ENCODE measurements at places on chromosomes 4 and X.

- no peak for DNase-seq
Measured at GRCh38 chr4:112514647-112515197, 1.3 kb downstream of the NEUROG2 start.

DNA sequence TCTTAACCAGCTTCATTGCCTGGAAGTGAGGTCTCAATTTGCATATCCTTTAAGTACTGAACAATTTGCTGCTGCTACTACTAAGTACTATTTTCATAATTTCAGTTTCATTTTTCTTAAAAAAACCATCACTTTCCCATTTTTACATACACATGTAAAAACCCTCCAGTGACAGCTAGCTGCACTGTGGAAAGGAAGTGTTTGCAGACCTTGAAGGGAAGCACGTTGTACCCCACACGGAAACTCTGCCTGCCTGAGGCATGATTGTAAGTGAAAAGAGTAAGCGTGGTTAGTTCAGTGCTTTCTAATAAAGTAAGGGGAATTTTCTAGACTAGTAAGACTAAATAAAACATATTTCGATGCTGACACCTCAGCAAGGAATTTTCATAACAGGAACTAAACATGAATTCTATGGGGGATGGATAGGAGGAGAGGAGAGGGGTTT is 103.6 kb downstream of the RAPGEF2 start:
- no peak for DNase-seq

- no peak for DNase-seq
Measured at GRCh38 chrX:15676886-15677285, 12.3 kb upstream of the CLTRN start.

GRCh38 chr4:92182736-92183407 is 120.9 kb upstream of the GRID2 start:
- DNase-seq: no peak

- no peak for DNase-seq
Measured at GRCh38 chrX:20143561-20143960, 1.9 kb upstream of the EIF1AX start.

- DNase-seq: no peak
Measured at GRCh38 chr4:102318526-102318925, 26.8 kb downstream of the SLC39A8 start.

DNA sequence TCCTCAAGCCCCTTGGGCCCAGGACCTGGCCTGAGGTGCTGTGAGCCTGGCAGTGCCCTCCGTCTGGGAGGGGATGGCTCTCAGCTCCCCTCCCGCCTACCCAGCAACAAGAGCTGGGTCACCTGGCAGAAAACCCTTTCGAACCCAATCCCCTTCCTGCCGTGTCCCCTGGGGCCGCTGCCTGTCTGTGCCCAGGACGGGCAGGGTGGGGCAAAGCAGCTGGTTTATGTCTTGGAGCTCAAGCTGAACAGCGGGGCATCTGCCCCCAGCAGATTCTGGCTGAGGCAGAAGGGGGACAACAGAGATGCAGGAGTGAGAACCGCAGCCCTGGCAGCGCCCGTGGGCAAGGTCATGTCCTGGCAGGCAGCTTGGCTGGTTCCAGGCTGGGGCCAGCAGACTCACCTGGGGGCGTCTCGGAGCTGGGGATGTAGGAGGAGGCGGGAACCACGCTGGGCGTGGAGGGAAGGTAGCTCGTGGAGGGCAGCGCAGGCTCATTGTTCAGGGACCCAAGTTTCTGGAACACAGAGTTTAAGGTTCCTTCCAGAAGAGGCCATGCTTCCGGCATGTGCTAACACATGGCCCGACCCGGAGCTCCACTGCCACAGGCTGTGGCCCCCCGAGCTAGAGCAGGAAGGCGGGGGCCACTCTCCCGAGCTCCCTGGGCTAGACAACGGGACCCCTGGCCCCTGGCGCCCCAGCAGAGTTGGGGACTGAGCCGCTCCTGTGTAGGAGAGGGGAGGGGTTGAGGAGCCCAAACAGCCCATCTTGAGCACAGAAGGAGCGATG is 24.2 kb downstream of the NELFA start:
- no peak for DNase-seq

- peak; percentile 37 for DNase-seq
Measured at GRCh38 chrX:149871940-149872339, 9.0 kb upstream of the MAGEA8 start.

DNA sequence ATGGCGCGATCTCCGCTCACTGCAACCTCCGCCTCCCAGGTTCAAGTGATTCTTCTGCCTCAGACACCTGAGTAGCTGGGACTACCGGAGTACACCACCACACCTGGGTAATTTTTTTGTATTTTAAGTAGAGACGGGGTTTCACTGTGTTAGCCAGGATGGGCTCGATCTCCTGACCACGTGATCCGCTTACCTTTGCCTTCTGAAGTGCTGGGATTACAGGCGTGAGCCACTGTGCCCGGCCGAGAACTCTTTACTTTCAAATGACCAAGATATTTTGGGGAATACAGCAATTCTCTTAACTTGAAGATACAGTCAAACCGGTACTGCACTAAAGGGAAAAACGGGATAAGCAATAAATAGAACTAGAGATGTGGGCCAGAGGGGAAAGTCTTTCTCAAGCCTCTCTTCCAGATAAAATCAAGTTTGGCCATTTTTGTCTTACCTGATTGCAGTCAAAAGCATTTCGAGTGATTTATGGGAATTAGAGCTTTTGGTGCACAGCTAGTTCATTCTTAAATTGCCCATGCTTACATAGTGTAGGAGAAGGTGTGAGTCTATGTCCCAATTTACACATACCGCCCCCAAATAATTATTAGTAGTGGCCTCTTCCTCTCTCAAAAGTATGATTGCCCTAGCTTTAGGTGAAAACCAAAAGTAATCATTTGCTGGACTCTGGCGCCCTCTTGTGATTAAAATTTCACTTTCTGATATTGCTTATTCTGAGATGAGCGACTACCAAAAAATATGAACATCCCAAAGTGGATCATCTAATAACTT is 53.2 kb upstream of the ABCG2 start:
- no peak for DNase-seq

- DNase-seq: no peak
Measured at GRCh38 chr4:119825696-119826095, 197.1 kb upstream of the PDE5A start.

GRCh38 chrX:148159796-148160195 is 178.7 kb downstream of the FMR1NB start:
- no peak for DNase-seq

DNA sequence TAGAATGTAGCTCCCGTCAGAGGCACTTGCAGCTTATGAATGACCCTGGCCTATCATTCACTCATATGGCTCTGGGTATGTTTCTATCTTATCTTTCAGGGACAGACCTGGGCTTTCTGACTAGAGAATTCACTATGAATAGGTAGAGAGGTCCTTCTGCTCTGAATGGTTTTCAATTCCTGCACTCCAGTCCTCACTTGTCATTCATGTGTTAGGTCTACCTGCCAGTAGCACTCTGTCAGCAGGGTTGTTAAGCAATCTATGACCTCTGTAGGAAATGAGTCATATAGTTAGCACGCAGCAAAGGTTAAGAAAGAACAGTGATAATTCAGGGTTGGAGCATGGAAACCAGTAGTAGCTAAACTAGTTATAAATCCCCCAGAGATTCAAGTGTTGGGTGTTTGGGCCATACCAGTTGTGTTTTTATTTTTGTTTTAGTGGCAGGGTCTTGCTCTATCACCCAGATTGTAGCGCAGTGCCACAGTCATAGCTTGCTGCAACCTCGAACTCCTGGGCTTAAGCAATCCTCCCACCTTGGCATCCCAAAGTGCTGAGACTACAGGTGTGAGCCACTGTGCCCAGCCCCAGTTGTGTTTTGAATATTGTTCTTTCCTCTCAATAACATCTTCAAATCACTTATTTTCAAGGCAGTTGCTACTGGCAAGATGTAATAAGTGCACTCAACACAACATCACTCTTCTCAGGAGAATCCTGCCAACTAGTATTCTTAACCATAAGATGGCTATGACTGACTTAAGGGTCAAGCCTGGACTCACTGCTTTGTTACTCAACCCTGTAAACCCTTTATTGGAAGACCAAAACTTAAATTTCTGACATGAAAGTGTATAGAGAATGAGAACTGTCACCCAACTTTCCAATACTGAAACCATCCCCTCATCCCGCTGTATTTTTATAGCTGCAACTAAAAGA is 25.1 kb downstream of the ARL13A start:
- DNase-seq: no peak

DNA sequence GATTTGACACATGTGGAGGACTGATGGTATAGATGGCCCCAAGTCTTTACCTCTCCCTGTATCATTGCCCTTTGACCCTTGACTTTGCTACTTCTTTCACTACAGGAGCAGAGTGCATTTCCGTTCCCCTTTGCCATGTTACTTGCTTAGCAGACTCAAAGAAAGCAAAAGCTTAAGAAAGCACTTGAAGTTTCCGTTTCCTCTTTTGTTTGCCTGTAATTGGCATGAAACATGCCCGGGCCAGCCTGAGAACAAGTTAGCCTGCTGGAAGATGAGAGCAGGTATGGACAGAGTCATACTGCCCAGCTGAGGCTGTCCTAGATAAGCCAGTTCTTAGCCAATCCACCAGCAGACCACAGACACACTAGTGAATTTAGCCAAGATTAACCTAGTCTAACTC is 206.0 kb downstream of the BCOR start:
- DNase-seq: no peak

- no peak for DNase-seq
Measured at GRCh38 chr4:25588206-25588605, 67.4 kb upstream of the SLC34A2 start.

GRCh38 chr4:40427128-40427527 is 92.0 kb downstream of the CHRNA9 start:
- DNase-seq: no peak

- DNase-seq: no peak
Measured at GRCh38 chr4:175646802-175647201, 165.3 kb downstream of the GPM6A start.

DNA sequence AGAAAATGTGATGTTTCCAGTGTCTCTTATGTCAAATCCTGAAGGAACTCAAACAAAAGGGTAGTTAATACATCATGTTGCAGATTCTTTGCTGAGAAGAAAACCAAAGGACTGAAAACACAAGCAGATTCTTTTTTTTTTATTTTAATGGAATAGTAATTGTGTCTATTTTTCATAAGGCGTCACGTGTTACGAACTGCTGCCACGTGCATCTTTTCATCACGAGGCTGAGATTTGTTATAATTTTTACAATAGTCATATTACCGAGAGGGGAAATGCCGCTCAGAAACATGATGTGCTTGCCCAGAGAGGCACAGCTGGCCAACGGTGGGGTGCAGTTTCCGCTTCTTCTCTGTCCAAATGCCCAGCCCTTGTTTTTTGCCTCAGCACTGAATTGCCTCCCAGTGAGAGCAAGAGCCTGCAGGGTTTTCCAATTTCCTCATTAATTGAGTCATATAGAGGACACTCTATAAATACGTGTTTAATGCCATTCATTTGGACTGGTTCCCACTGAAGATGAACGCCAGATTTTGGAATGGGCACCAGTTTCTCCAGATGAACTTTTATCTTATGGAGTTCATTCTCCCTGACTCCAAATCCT is 225.3 kb downstream of the STK32B start:
- DNase-seq: no peak

- no peak for DNase-seq
Measured at GRCh38 chr4:184268584-184269160, 51.0 kb upstream of the ENPP6 start.

GRCh38 chrX:149819371-149819770 is 37.6 kb downstream of the MAGEA9 start:
- DNase-seq: no peak

DNA sequence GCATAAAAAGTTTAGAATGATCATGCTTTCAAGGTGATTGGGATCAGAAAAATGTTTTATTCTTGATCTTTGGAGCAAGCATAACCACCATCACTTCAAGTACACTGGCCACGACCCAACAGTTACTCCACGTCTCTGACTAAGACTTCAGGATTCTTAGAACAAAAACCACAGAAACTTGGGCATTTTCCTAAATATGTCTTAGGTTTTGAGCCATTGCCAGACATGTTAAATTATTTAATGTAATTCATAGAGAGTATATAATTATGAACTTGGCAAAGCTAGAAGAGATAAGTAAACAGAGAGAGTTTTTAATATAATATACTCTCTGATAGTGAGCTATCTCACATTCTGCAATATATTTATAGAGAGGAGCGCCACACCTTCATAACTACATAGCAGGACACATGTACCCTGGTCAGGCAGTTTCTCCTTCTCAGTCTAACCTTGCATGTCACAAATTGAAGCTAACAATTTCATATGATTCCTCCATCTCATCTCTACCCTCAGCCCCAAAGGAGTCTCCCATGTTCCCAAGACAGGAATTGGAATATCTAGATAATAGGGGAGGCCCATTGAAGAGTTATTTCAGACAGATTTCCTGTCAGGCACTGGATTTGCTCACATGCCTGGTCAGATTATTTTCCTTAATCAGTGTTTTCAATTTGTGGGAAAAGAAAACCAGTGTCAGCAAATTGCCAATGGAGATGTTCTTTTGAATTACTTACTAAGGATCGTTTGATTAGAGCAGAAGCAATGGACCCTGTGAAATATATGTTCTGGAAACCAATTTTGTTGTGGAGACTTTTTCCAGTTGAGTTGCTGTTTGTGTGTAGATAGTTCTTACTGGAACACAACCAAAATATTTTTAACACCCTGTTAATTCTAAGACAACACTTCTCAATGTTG is 61.7 kb upstream of the GUCY1A1 start:
- DNase-seq: no peak

- no peak for DNase-seq
Measured at GRCh38 chr4:124173912-124174311, 538.6 kb downstream of the ANKRD50 start.

DNA sequence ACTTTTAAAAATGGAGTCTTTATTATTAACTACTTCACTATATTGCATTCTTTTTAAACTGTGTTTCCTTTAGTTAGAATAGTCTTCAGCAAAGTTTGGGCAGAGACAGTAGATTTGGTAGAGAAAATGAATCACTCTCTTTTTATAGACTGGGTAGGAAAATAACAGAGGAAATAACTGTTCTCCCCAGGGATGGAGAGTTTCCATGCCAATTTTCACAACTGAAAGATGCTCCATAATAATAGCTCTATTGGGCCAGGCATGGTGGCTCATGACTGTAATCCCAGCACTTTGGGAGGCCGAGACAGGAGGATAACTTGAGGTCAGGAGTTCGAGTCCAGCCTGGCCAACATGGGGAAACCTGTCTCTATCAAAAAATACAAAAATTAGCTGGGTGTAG is 13.1 kb downstream of the HSD17B13 start:
- DNase-seq: no peak

DNA sequence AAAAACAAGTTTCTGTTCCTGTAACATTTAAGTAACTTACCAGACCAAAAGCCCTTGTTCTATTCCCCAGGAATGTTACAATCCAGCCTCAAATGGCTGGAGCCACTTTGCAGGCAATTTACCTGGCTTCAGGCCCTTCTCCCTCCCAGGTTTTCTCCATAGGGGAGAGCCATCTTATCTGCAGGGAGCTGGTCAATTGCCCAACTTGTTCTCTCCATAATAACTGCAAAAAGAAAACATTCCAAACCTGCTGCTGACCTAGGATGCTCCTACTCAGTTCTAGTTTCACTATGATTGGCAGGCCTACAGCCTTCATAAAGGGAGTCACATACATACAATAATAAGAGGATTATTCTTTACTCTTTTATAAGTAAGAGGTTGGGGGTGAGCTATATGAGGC is 670.7 kb downstream of the PCDH7 start:
- no peak for DNase-seq

GRCh38 chr4:27638163-27638915 is 777.7 kb downstream of the STIM2 start:
- no peak for DNase-seq

GRCh38 chr4:74157154-74157553 is 764 bp upstream of the MTHFD2L start:
- DNase-seq: no peak
